Progenitor cell of endocrine pancreas (in vitro differentiated cells): ENCODE measurements at places on chromosomes 3 and 15.

DNA sequence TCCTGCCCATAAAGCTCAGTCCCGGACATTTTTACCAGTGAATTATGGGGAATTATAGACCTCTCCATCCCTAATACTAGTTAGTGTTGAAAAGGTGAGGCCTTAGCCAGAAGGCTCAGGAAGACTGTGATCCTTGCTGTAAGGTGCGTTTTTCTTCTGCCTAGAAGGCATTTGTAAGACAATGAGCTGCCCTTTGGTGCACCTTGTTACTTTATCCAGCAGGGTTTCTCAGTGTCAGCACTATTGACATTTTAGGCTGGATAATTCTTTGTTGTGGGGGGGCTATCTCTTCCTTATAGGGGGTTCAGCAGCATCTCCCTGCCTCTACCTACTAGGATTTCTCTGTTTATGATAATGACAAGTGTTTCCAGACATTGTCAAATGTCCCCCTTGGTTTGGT, 108.1 kb upstream of the ABHD17C start:
- peaks cover 14% of the 10 kb centered on the region for H3K4me1 ChIP-seq
- peaks cover 10% of the 10 kb centered on the region for H3K36me3 ChIP-seq
- no peak overlapping the region for H3K4me3 ChIP-seq
- no peak overlapping the region for H3K27ac ChIP-seq
- H3K27me3 ChIP-seq, result no peaks in the 10 kb centered on the region
- DNase-seq, result no peak

GRCh38 chr3:113832477-113833164, 6.0 kb upstream of the GRAMD1C start:
- peaks cover 10% of the 10 kb centered on the region for H3K4me1 ChIP-seq
- no peaks in the 10 kb centered on the region for H3K36me3 ChIP-seq
- no peak for DNase-seq
- H3K27me3 ChIP-seq, result no peaks in the 10 kb centered on the region

- H3K27me3 ChIP-seq, result no peaks in the 10 kb centered on the region
- no peak overlapping the region for H3K27ac ChIP-seq
- H3K36me3 ChIP-seq, result peaks cover 5% of the 10 kb centered on the region
- H3K4me3 ChIP-seq, result no peak overlapping the region
- DNase-seq, result no peak
Observed at GRCh38 chr15:72086010-72086697, 31.8 kb downstream of the MYO9A start.

GRCh38 chr3:40660554-40660953, 135.8 kb downstream of the ZNF621 start:
- H3K4me1 ChIP-seq, result no peaks in the 10 kb centered on the region
- DNase-seq, result no peak
- H3K4me3 ChIP-seq, result no peak overlapping the region
- H3K36me3 ChIP-seq, result no peaks in the 10 kb centered on the region

DNA sequence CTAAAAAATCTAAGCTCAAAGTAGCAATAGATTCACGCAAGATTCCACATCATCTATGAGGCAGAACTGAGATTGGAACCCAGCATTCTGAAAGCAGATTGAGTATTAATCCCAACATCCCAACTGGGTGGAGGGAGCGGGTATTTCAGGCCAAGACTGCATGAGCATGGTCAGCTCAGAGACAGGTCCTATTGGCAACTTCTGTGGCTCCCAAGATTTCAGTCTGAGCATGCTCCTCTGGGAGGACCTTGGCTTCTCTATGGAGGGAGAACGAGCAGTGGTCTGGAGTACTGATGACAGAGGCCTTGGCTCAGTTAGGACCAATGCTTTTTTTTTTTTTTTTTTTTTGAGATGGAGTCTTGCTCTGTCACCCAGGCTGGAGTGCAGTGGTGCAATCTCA, 4.0 kb upstream of the ITGA11 start:
- no peak overlapping the region for H3K27ac ChIP-seq
- H3K4me1 ChIP-seq, result peaks cover 6% of the 10 kb centered on the region
- no peak for DNase-seq
- peaks cover 76% of the 10 kb centered on the region for H3K27me3 ChIP-seq
- H3K4me3 ChIP-seq, result no peak overlapping the region
- no peaks in the 10 kb centered on the region for H3K36me3 ChIP-seq

GRCh38 chr3:126161309-126161708, 19.1 kb downstream of the ALDH1L1 start:
- H3K27ac ChIP-seq, result no peak overlapping the region
- H3K4me3 ChIP-seq, result no peak overlapping the region
- peaks cover 2% of the 10 kb centered on the region for H3K4me1 ChIP-seq
- DNase-seq, result no peak
- peaks cover 5% of the 10 kb centered on the region for H3K27me3 ChIP-seq
- no peaks in the 10 kb centered on the region for H3K36me3 ChIP-seq

DNA sequence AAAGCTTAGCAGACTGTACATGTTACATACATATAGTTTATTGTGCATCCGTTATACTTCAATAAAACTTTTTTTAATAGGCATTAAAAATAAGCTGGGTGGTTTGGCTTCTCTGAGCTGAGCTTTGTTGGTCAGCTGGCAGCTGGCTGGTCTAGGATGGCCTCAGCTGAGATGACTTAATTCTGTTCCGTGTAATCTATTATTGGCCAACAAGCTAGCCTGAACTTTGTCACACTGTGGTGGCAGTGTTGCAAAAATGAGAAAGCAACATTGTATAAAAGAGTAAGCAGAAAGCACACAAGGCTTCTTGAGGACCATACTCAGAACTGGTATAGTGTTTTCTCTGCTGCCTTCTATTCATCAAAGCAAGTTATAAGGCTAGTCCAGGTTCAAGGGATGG, 45.2 kb downstream of the CGGBP1 start:
- no peaks in the 10 kb centered on the region for H3K36me3 ChIP-seq
- no peak overlapping the region for H3K4me3 ChIP-seq
- no peak for DNase-seq
